Sigmoid colon (tissue), 7 donors: ENCODE measurements at places on chromosomes 1 and 21.

DNA sequence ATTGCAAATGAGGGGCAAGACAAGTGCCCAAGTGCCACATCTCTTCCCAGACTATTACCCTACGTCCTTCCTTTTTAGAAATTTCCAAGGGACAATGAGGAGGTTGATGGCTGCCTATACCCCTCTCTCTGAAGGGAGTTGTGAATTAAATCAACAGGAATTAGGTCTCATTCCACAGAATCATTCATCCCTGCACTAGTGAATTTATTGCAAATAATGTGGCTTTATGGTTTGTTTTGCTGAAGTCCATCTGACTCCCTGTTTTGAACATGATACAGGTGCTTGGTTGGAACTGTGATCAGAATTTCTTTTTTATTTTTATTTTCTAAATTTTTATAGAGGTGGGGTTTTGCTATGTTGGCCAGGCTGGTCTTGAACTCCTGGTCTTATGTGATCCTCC lies 34.3 kb upstream of the THEM4 start:
- no peak for DNase-seq

DNA sequence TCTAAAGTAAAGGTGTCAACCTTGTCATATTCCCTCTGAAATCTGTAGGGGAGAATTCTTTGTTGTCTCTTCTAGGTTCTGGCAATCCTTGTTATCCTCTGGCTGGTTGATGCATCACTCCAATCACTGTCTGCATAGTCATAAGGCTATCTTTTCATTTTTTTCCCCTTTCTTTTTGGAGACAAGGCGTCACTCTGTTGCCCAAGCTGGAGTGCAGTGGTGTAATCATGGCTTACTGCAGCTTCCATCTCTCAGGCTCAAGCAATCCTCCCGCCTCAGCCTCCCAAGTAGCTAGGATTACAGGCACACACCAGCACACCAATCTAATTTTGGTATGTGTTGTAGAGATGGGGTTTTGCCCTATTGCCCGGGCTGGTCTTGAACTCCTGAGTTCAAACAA lies 12.9 kb downstream of the DPYD start:
- no peak for DNase-seq

- DNase-seq, result peak; percentile 50
Observed at GRCh38 chr1:232378266-232379062, 251.5 kb downstream of the SIPA1L2 start.

GRCh38 chr1:175755516-175756070 lies 12.2 kb upstream of the TNR start:
- no peak for DNase-seq

- no peak for DNase-seq
Observed at GRCh38 chr1:186330758-186331157, 44.3 kb downstream of the TPR start.

- DNase-seq, result no peak
Observed at GRCh38 chr1:213284626-213285025, 233.6 kb downstream of the RPS6KC1 start.

- peak; percentile 66 for DNase-seq
Observed at GRCh38 chr1:119676571-119677206, 28.6 kb upstream of the ZNF697 start.

- DNase-seq, result no peak
Observed at GRCh38 chr1:19941206-19941568, 17.8 kb upstream of the PLA2G2E start.

GRCh38 chr1:213296558-213296957 lies 245.5 kb downstream of the RPS6KC1 start:
- DNase-seq, result no peak

GRCh38 chr1:85465786-85466134 lies 801 bp upstream of the DDAH1 start:
- DNase-seq, result no peak

DNA sequence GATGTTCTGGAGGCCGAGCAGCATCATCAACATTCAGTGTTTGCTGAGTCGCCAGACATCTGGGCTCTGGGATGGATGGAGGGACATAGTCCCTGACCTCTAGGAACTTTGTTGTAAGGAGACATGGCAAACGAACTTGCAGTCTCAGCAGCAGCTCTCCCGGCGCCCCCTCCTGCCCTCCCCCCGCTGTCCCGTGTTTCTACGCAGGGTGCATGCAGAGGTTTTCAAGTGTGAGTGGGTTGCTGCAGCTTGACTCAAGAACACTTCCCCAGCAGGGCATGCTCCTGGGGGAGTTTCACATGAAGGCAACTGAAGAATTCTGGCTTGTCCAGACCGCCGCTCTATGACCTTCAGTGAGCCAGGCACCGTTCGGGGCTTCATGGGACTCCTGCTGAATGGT lies 121.9 kb downstream of the CAMTA1 start:
- peak; percentile 47 for DNase-seq

- no peak for DNase-seq
Observed at GRCh38 chr1:218829097-218829496, 344.6 kb upstream of the LYPLAL1 start.

DNA sequence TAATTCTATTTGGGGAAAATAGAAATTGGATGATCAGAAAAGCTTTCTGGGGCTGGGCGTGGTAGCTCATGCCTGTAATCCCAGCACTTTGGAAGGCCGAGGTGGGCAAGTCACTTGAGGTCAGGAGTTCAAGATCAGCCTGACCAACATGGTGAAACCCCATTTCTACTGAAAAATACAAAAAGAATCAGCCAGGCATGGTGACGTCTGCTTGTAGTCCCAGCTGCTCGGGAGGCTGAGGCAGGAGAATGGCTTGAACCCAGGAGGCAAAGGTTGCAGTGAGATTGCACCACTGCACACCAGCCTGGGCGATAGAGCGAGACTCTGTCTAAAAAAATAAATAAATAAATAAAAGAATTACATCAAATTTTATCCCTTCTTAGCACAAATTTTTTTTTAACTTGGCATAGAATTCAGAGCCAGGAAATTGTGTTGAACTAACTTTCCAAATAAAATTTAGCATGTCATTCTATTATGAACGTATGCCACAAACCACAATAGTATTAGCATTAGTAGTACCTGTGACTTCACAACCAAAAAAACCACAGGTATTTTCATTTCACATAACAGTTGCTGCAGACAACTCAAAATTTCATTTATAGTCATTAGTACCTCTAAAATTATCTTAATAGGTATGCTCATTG lies 4.5 kb upstream of the ANKRD13C start:
- no peak for DNase-seq

DNA sequence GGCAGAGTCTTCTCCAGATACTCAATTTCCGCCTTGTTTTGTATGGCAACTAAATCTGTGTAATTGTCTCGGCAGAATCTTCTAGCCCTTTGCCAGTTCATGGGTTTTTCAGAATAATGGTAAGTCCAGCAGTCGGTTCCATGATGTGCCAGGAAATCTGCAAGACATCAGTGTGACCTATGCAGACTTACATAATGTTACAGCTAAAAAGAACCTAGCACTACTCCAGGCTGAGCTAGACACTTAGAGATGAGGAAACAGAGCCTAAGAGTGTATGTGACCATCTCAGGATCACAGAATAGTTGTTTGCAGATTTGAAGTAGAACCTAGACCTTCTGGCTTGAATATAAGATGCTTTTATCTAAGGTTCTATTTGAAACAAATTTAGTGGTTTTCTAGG lies 2.8 kb downstream of the SELL start:
- DNase-seq, result no peak
